ENCODE measurements at places on chromosomes 16 and 17.
A peak's percentile ranks its signal among the peaks of the same experiment; 100 is the strongest.

DNA sequence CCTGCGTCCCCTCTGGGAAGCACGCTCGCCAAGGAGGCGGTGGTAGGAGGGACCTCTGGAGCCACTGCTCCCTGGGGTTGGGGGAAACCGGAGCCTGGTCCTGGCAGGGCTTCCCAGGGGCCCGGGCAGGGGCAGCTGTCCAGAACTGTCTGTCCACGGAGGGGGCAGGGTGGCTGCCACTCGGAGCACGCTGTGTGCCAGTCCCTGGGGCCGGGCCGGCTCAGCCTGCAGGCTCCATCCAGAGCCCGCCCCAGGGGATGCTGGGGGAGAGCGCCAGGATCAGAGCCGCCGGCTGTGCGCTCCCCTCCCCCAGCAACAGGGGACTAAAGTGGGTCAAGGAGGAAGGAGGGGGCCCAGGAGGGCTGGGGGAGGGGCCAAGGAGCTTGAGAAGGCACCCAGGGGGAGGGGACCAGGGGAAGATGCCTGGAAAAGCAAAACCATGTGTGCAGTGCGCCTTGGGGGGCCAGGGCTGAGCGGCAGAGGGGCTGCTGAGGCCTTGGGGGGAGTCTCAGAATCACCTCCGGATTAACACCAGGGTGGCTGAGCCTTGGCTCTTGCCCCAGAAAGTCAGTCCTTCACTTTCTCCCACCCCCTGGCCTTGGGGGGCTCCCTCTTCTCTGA lies 21.3 kb downstream of the ZNF423 start:
- DNase-seq: peak; percentile 72

DNA sequence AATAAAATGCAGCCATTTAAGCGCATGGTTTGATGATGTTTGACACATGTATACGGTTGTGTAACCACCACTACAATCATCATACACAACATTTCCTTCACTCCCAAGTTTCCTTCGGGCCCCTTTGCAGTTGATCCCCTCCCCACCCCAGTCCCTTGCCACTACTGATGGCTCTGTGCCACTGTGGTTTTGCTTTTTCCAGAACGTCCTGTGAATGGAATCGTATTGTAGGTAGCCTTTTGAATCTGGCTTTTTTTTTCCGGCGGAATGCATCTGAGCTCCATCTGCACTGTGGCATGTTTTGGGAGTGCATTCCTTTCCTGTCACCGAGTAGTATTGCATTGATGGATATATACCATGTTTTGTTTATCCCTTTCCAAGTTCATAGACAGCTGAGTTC lies 15.1 kb upstream of the MAP2K3 start:
- DNase-seq: peak; percentile 49

DNA sequence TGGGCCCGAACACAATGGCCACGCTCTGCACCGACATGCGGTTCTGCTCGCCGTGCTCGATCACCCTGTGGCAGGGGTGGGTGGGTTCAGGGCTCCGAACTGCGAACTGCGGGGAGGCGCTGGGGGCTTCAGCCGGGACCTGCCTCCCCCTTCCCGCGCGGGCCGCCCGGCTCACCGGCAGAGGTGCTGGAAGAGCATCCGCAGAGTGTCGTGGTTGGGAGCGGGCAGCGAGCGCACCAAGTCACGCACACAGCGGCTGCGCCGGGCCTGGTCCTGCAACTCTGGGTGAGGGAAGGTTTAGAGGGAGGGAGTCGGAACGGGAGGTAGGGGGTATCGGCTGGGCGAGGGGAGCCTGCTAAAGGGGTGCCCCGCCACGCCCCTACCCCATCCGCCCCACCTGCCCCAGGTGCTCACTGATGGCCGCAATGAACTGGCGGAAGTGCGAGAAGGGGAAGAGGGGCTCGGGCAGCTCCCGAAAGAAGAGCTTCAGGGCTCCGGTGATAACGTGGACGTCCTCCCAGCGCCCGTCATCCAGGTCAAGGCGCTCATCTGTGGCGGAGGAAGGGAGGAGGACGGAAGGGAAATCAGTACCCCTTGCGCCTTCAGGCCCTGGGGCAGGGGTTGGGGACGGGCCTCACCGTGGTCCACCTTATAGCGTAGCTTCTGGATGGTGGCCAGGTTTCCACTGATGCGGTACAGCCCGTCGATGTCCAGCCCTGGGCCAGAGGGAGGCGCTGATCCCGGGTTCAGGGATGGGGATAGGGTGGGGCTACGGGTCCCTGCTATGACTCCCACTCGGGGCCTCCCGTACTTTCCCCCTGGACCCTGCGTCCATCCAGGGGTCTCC lies 36.9 kb downstream of the ARHGAP27 start:
- DNase-seq: no peak

DNA sequence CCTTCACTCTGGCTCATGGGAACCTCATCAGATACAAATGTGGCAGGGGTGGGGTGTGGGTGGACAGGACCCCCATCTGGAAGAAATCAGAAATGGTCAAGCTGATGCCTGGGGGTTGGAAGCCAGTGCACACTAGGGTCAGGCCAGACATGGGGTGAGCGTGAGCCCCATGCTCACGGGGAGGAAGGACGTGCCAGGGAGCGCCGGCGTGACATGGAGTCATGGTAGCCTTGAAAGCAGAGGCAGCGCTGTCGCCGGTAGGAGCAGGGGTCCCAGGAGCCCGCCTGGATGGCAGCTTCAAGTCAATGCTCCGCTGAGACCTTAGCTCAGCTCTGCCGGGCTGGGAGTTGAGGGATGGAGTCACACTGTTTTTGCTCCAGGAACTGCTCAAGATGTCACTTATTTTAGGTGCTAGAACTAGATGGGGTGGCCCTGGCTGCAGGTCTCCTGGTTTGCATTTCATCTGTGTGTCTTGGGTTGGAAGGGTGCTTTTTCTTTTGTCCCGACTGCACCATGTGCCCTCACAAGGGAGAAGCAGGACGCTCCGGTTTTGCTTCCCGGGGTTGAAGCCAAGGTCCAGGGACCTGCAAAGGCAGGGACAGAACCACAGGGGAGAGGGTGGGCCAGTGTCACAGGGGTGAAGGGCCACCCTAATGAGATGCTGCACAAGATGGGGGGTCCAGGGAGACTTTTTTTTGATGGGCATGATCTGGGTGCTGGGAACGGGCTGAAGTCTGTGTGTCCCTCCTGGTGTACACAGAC lies 51.4 kb downstream of the USP22 start:
- DNase-seq: no peak

DNA sequence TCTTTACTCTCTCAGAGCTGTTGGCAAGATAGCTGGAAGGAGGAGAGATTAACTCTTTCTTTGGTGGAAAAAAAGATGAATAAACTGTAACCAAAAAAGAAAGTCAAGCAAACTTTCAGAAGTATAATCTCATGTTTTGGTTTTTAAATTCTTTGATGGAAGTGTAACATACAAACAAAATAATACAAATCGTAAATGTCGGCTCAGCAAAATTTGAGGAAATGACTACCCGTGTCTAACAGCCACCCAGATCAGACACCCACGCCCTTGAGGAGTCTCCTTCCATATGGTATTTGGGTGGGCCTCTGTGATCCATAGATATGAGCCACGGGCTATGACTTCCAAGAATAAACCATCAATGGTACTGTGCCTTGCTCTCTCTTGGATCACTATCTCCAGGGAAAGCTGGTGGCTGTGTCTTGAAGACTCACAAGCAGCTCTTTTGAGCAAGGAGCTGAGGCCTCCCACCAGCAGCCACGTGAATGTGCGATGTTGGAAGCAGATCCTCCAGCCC lies 9.6 kb upstream of the CD300C start:
- no peak for DNase-seq

- DNase-seq: no peak
Measured at GRCh38 chr17:40291281-40291664, 3.6 kb downstream of the CDC6 start.

- DNase-seq: peak; percentile 19
Measured at GRCh38 chr16:67883872-67884261, 818 bp upstream of the NRN1L start.

DNA sequence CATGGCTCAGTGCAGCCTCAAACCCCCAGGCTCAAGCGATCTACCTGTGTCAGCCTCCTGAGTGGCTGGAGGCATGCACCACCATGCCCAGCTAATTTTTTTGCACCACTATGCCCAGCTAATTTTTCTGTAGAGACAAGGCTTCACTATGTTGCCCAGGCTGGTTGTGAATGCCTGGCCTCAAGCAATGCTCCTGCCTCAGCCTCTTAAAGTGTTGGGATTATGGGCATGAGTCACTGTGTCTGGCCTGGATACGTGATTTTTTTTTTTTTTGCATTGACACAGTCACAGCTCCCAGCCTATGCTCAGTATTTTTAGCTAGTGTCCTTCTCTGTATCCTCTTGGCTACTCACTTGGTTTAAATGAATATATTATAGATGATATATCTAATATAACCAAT lies 377.0 kb upstream of the TNRC6C start:
- peak; percentile 27 for DNase-seq

- no peak for DNase-seq
Measured at GRCh38 chr16:78402833-78403232, 303.4 kb downstream of the WWOX start.

DNA sequence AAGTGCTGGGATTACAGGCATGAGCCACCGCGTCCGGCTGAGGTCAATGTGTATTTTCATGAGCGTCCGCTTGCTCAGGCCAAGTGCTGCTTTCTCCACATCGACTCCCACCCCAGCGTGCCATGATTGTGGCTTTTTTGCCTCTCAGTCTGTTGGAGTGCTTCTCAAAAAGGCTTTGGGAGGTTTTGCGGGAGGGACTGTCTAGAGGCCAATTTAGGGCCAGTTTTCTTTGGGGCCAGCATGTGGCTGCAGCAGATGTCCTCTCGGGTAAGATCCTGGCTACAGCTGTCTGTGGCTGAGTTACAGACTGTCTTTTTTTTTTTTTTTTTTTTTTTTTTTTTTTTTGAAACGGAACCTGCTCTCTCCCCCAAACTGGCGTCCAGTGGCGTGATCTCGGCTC lies 6.5 kb downstream of the C16orf90 start:
- no peak for DNase-seq

DNA sequence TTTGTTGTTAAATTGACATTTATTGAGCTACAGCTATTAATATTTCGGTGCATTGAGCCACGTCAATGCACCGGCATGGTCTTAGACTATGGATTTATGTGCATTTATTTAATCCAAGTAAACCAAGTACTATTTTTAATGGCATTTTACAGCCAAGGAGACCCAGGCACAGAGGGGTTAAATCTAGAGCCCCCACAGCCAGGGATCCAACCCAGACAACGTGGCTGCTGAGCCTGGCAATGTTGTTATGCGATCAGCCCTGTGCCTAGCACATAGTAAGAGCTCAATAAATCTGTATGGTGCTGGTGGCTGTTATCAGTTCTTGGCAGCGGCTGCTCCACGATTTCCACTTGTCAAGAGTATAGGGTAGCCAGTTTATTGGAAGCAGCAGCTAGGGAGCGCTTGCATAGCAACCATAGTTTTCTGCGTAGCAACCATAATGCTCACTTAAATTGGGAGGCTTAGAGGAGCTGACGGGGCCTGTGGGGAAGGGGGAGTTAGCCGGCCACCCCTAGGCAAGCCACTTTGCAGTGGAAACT lies 541 bp upstream of the RBBP6 start:
- DNase-seq: no peak
